ENCODE measurements at places on chromosomes 6 and 20.

DNA sequence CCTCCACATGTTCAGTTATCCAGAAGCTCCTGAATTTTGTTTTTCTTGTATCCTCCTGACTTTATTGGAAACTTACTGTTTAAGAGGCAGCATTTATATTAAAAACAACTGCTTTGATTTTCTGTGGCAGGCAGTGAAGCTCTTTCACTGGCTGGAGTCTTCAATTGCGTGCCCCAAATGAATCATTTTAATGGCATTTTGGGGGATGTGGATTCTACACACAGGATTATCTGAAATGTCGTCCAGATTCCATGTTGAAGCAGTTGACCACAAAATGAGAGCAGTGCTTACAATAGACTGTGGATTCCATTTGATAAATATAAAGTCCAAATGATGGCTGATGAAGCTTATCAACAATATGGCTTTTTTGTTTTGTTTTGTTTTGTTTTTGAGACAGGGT lies 41.0 kb upstream of the HIVEP1 start:
- DNase-seq: no peak

DNA sequence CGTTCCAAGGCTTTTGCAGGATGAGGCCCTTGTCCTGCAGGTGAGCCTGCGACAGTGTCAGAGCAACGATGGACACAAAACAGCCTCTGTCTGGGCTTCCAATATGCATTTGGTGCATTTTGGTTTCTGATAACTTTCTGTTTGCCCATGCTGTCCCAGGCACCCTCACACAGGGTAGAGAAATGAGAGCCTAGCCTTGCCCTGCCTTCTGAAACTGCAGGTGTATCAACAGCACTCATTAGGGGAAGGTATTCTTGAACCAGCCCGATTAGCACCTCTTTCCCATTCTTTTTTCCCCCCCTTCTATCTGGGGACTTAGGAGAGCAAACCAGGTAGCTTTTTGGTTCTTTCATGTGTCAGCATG lies 30.3 kb downstream of the CHMP4B start:
- no peak for DNase-seq

DNA sequence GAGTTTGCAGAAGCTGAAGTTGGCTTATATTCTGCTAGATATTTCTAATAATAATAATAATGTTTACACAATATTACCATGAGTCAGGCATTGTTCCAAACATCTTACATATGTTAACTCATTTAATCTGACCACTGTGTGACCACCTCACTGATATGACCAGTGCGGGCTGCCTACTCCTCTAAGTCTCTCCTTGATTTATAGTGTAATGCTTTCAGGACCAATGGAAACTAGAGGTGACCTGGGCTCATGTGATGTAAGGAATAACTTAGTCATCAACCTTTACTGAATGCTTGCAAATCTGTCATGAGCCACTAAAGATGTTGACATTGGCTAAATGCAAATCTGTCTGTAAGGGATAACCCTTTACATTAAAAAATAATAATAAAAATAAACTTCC lies 51.1 kb upstream of the GPR6 start:
- DNase-seq: no peak

DNA sequence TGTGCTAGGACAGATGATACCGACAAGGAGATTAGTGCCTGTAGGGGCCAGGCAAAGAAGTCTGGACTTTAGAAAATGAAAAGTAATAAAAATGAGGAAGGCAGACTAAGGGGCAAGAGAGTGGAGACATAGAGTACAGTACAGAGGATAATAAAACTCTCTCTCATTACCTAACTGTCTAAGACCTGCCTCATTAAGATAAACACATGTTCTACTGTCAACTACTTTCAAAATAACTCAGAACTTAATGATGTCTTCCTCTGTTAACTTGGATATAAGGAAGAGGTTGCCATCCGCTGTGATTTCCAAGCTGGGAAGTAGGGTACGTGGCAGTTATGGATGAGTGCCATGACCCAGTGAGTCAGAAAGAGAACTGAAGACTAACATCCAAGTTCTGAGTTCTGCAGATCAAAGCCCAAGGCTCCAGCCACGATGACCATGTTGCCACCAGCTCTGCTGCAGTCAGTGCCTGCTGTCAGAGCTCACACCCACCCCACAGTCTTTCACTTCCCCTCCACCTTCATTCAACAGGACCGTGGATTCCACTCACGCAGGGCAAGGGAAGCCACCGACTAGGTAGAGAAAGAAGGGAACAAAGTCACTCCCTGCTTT lies 81.8 kb downstream of the KIF16B start:
- peak; percentile 48 for DNase-seq

DNA sequence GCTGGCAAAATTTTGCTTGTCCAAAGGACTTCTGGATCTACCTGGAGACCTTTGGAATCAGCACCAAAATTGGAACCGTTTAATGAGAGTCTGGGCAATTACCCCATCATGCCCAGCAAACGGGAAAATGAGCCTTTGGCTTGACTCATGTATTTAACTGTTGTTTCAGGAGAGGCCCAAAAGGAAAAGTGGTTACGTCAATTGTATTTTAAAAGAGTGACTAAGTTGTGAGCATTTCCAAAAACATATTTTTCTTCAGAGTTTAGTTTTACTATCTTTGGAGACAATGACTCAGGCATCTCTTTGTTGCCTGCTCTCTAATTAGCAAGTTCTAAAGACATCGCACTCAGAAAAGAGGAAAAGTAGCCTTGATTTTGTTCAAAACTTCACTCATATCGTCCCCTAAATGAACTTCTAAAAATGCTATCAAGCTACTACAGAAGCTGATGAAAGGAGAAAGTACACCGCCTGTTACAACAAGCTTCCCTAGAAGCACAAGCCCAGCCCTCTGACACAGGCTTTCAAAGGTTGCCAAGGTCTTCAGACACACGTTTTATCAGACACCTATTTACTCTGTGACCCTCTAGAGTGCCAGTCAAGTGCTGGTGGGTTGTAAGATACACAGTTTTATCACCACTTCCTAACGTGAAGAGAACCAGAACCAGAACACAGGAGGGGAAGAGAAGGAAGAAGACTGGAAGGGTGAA lies 146.2 kb downstream of the TBX18 start:
- no peak for DNase-seq

DNA sequence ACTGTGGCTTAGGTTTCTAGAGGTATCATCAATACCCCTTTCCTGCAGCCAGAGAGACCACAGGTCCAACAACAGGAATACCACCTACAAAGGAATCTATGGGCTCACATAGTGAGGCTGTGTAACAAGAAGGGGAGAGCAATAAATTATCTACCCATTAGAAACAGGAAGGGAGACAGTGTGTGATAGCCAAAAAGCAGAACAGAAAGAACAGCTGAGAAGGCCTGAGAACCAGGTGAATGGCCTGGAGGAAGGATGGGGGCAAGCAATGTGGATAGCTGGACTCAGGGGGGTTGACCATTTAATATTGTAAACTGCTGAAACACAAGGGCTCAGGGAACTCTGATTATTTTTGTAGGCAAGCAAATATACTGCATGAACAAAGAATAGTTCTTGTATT lies 628.2 kb downstream of the COL12A1 start:
- no peak for DNase-seq

GRCh38 chr6:13787137-13787536 lies 27.2 kb downstream of the MCUR1 start:
- no peak for DNase-seq

DNA sequence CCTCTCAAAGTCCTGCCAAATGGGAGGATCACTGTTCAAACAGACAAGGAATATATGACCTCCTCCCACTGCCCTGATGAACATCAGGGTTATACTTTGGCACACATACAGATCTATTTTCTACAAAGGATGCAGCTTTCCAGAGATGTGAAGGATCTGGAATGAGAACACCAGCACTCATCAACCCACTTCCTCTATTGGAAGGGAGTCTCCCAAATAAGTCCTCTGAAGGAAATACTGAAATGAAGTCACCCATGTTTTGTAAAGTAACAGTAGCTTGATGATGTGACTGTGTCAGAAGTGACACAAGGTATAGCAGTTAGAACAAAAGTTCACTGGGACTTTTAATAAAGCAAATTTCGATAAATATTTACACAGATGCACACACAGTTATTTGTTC lies 104.9 kb downstream of the OGFRL1 start:
- no peak for DNase-seq

- DNase-seq: no peak
Observed at GRCh38 chr20:37228082-37228481, 33.5 kb downstream of the GHRH start.

DNA sequence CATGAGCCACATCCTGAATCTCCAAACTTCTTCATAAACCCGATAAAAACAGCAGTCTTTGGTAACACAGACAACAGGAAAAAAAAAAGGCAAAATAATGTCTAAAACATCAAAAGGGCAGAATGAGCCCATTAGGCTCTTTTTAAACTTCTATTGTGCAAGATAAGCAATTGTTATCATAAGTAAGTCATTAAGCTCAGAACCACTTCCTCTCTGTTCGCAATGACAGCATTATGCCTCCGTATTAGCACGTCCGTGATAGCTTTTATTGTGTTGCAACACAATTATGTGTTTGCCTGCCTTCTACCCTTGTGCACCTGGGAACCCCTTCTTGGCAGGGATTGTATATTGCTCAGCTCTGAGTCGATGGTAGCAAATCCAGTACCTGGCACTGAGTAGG lies 147.1 kb downstream of the LRFN2 start:
- no peak for DNase-seq

- no peak for DNase-seq
Observed at GRCh38 chr6:109743739-109744138, 52.6 kb downstream of the FIG4 start.

- DNase-seq: no peak
Observed at GRCh38 chr20:48338717-48339116, 489.1 kb downstream of the PREX1 start.
